ENCODE measurements at places on chromosomes 11 and 22.

- DNase-seq, result no peak
Measured at GRCh38 chr11:95291946-95292345, 60.9 kb upstream of the SESN3 start.

- no peak for DNase-seq
Measured at GRCh38 chr11:43074810-43075209, 237.0 kb upstream of the API5 start.

GRCh38 chr22:25404556-25404927 lies 159.9 kb upstream of the GRK3 start:
- DNase-seq, result no peak

DNA sequence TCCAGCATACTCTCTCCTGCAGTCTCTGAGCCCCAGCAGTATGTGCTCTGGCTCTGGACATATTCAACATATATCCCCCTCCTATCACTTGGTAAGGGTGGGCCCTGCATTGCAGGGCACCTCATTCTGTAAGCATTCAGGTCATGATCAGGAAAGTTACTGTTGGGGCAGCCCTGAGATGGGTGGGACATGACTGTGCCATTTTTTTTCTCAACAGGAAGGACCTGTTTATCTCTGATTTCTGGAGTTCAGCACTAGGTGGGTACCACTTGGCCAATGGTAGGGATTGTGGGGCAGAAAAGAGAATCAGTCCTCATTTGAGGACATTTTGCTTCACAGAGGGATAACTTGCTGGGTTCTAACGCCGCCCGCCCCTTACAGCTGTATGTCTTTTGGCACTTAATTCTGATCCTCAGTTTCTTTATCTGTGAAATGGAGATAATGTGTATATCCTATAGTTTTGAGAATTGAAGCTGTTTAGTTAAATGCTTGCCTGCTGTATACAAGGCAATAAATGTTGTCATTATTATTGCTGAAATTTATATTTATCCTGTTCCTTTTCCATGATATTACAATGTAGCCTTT lies 2.2 kb downstream of the SRRD start:
- no peak for DNase-seq

GRCh38 chr11:107741044-107741823 lies 29.4 kb upstream of the SLN start:
- no peak for DNase-seq

DNA sequence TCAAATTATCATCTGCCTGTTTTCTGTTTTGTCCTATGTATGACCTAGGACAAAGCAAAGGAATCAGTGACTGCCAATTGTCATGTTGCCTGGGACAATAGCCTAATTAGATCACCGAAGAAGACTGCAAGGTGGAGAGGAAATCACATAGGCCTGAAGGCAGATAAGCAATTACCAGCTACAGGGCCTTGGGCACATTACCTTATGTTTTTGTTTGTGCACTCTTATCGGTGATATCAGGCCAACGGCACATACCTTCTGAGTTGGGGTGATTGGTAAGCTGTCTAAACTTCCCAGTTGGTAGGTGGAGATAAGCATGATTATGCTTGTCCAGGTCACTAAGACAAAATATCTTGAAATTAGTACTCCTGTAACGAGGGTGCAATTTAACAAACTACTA lies 58.1 kb upstream of the FAM181B start:
- no peak for DNase-seq

GRCh38 chr22:36775586-36775963 lies 344 bp downstream of the IFT27 start:
- no peak for DNase-seq

DNA sequence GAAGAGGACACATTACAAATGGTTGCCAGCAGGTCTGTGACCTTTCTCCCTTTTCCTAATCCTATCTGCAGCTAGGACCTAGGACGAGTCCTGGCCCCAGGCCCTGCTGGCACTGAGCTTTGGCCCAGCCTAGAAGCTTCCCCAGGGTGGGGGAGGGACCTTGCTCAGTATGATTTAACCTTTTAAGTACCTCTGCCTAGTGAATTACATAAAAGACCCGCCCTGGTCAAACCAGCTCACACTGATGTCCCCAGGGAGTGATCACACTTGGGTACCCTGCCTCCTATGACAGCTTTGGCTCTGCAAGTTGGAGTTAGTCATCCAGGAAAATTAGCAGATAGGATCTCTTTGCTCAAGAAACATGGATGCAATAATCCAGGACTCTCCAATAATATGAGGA lies 21.9 kb downstream of the ASCC2 start:
- no peak for DNase-seq

- DNase-seq, result no peak
Measured at GRCh38 chr11:116172156-116172555, 600.6 kb downstream of the BUD13 start.

GRCh38 chr22:40651563-40652501 lies 15.3 kb upstream of the MRTFA start:
- peak; percentile 72 for DNase-seq

- no peak for DNase-seq
Measured at GRCh38 chr11:2193099-2193887, 21.7 kb upstream of the TH start.

DNA sequence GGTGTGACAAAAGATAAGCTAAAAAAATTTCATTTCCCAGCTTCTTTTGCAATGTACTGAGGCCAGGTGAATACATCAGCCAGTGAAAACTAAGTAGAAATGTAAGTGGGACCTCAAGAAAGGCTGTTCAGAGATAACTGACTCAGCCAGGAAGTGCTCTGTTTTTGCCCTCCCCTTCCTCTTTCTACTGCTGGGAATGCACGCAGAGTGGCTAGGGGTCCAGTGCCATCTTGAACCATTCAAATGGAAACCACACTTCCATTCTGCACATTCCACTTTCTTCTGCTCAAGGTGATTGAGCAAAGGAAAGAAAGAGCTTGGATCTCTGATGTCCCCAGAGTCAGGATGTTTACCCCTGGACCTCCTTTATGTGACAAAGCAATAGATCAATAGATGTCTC lies 27.8 kb upstream of the LMO2 start:
- DNase-seq, result no peak

DNA sequence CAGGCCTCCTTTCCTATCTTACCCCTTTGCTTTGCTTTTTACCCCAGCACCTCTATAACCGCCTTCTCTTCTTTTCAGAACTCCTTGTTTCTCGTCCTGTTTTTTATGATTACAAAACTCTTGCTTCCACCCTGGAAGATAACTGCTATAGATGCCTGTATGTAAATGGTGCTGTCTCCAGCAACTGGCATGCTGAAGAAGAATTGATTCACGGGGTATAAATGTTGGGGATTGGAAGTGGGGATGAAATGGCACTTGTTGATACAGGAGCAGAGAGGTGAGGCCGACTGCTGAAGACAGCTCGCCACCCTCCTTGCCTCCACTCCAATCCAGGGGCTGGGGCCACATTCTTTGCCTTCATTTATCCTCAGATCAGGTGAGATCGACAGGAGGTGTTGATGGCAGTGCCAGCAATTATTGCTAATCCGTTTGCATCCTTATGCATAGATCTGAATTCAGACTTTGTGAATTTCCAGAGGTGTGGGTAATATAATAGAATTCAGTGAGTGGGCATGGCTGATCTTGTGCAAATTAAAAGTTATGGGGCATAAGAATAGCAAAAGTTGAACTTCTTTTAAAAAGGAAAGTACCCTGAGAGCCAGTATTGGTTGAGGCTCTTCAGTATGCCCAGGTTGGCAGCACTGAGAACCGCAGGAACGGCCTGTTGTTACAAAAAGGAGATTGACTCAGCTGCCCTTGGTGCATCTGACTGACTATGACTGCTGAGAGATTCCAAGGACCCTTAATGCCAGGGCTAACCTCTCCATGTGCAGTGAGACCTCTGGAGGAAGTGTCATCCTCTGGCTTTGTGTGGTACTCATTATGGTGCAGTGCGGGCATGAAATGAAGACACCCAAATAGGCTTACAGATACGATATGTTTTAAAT lies 5.3 kb downstream of the NEAT1 start:
- no peak for DNase-seq

DNA sequence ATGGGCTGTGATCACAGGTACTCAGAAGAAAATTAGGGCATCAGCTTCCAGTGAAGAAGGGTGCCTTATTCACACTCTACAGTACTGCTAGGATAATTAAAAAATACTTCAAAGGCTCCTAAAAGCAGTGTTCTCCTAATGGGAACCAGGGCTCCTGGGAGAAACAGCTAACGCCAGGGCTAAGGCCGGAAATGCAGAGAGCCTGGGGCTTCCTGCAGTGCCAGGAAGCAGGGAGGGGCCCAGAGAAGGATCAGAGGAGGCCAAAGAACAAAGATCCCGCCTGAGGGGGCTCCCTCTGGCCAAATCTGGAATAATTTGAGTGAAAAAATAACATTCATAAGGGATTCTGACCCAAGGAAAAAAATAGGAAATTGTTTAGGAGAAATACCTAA lies 27.5 kb downstream of the TOLLIP start:
- no peak for DNase-seq

DNA sequence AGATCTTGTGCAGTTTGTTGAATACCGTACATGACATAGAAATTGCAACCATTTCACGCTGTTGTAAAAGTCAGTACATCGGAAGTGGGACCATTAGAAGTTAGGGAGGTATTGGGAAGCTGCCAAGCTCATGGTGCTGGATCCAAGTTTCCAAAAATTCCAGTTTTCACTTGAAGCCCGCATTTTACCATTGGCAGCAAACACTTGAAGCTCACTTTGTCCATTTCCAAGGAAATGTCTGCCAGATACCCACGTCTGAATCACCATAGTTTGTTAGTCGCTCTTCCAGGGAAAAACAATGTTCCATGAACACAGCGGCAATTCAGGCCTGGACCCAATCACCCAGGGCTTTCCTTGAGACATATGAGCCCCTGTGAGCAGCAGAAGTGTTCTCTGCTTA lies 22.6 kb upstream of the PARVB start:
- no peak for DNase-seq

- DNase-seq, result no peak
Measured at GRCh38 chr11:69022260-69022659, 9.2 kb upstream of the MRGPRF start.

GRCh38 chr11:101397979-101398378 lies 185.8 kb downstream of the TRPC6 start:
- DNase-seq, result no peak

GRCh38 chr11:13776134-13776815 lies 107.8 kb downstream of the FAR1 start:
- DNase-seq, result peak; percentile 18

GRCh38 chr11:74179234-74180052 lies 8.4 kb downstream of the PPME1 start:
- DNase-seq, result no peak

DNA sequence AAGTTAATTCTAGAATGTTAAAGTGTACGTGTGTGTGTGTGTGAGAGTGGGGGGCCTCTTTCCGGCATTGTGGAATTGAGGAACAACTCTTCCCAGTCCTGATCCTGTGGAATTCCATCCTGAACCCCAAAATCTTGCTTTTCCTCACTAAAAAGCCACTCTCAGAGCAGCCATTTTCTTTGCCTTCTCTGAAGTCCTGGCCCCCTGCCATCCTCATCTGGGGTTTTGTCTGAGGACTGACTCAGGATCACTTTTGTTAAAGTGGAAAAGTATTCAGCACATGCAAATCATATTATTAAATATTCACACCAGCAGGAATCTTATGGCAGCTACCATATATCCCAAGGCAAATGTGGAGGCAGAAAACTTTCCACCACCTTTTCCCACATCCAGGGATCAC lies 3.8 kb downstream of the SCN4B start:
- no peak for DNase-seq

DNA sequence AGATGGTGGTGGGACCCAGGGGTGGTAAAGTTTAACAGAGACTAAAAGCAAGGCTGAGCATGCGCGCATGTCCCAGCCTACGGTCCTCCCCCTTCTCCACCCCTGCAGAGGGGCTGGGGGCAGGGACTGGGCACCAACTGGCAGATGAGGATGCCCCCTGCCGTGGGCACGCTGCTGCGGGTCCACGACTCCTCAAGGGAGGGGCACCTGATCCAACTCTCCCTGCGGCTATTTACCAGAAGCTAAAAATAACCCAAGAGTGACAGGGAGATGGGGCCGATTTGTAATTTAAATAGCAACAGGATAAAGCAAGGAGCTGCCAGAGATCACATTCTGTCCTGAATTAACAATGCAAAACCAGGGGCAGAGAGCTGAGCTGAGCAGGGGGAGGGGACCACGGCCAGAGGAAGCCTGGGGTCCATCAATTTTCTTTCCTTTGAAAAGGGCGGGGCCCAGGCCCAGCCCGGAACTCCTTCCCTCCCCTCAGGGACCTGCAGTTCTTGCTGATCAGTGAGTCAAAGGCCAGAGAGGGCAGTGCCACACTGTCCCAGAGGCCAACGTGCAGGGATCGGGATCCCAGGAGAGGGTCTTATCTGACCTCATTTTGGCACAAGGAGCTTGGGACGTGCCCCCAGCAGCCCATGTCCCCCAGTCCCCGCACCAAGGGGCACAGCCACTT lies 8.1 kb upstream of the DGKZ start:
- DNase-seq, result no peak

DNA sequence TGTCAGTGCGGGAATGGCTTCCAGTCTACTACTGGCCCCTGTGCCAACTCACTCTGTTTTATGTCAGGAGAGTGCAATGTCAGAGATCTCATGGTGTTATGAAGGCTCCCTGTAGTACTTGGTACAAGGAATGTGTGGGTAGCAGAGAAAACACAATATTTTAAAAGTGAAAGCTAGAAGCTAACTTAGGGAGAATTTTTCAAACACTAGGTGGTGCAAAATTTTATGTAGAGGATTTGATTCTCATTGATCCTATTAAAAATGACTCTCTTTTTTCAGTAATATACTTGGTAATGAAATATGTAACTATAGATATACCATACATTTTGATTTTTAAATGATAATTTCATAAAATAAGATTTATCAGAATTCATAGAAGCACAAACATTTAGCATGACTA lies 134.7 kb downstream of the JRKL start:
- no peak for DNase-seq

DNA sequence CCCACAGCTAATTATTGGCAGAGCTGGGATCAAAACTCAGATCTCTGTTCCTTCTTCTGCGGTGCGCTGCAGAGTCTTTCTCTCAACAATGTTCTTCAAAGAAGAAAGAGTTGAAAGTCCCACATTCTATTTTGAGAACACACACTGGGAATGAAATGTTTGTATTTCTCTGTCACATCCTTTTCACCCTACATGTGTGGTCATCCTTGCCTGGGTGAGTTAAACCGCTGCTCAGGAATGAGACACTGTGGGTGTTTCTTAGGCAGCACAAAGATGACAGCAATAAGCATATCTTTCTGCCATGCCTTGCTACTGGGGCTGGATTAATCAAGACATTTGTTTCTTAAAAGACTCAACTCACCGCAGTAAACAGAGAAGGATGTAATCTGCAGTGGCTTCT lies 222.6 kb downstream of the LARGE1 start:
- DNase-seq, result no peak

DNA sequence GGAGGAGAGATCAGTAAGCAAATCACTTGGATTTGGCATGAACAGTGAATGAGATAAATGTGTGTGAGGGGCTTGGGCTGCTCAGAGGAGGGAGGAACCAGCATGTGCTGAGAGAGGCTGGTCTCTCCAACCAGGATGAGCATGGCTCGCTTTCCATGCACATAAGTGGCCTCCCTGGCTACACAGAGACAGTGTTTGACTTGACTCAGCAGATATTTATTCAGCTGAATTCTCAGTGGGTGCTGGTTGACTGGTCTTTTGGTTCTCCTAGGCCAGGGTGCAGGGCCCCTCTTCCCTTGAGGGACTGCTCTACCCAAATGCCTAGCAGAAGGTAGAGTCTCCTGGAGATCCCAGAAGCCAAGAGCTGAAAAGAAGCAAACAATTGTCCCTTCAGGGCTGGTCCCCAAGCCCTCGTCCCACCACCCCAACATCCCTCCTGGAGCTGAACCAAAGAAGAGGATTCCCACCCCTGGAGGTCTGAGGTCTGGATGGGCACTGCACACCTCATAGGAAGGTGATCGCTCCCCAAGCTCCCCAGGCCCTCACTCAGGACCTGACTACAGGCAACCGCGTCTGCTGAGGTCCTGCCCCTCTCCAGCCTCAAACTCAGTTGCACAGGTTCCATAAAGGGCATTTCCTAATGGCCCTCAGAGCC lies 3.3 kb upstream of the TRIM29 start:
- DNase-seq, result no peak
